Muscle of leg (tissue), 16 donors: ENCODE measurements at places on chromosomes 1 and 21. TPM values are rescaled to one million over a fixed set of nuclear protein-coding genes. Genes with fewer than 3 reads are reported as not detected.

DNA sequence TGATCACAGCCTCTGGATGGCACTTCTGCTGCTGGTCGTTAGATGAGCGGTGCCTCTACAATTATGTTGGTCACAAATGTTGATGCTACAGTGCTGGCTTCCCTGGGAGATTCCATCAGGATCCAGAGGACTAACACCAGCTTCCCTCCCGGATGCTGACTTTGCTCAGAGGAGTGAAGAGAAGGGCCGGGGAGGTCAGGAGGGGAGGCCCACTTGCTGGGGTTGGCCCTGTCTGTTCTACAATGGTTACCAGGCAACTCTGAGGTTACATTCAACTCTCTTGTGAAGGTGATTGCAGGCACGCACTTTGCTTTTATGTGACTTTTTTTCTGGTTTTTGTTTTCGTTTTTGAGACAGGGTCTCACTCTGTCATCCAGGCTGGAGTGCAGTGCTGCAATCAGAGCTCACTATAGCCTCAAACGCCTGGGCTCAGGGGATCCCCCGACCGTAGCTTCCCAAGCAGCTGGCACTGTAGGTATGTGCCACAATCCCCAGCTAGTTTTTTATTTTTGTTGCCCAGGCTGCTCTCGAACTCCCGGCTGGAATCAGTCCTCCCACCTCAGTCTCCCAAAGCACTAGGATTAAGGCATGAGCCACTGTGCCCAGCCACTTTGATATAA, 112.5 kb downstream of the ADSS2 start:
- no peaks in the 10 kb centered on the region for H3K4me1 ChIP-seq
- DNase-seq, result no peak
- H3K36me3 ChIP-seq, result no peaks in the 10 kb centered on the region
- no peaks in the 10 kb centered on the region for H3K27me3 ChIP-seq
- no peak overlapping the region for H3K4me3 ChIP-seq
- no peak overlapping the region for H3K27ac ChIP-seq

DNA sequence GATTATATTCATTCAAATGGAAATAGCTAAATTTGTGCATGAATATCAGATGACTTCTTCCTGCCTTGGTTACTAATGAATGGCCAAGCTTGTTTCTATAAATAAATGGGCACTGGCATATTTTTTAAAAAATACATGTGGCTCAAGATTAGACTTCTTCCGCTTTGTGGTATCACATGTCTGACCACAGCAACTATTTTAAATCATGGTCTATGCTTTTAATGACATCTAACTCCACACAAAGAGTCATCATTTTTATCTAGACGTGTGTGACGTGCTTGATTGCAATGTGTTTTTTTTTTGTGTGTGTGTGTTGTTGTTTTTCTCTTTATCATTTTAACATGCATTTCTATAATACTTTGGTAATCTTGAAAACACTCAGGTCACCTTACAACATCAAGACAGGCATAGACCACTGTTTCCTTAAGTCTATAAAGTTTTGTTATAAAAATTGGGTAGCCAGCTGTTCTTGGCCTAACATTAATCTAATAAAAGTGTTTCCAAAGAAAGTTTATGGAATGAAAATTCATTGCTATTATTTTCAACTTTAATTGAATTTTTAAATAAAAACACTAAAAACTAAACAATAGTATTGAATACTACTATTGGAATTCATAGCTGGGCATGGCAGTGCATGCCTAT, 29.5 kb downstream of the RGS1 start:
- H3K27ac ChIP-seq, result no peak overlapping the region
- no peaks in the 10 kb centered on the region for H3K27me3 ChIP-seq
- H3K4me3 ChIP-seq, result no peak overlapping the region
- no peaks in the 10 kb centered on the region for H3K36me3 ChIP-seq
- DNase-seq, result peak; percentile 71

GRCh38 chr1:1908506-1908791, 6.6 kb upstream of the CALML6 start:
- H3K27ac ChIP-seq, result peak overlapping the region; percentile 76
- peak overlapping the region; percentile 55 for H3K4me3 ChIP-seq
- H3K36me3 ChIP-seq, result no peaks in the 10 kb centered on the region
- H3K4me1 ChIP-seq, result peaks cover 38% of the 10 kb centered on the region
- no peaks in the 10 kb centered on the region for H3K27me3 ChIP-seq

- no peaks in the 10 kb centered on the region for H3K27me3 ChIP-seq
- peaks cover 13% of the 10 kb centered on the region for H3K36me3 ChIP-seq
- peak overlapping the region; percentile 62 for H3K4me3 ChIP-seq
- peaks cover 59% of the 10 kb centered on the region for H3K4me1 ChIP-seq
- H3K27ac ChIP-seq, result peak overlapping the region; percentile 82
Observed at GRCh38 chr1:1305300-1306069, 2.2 kb downstream of the ACAP3 start.

GRCh38 chr1:32775640-32776337, 41.4 kb downstream of the YARS1 start:
- H3K27ac ChIP-seq, result peak overlapping the region; percentile 47
- H3K4me3 ChIP-seq, result no peak overlapping the region
- no peak for DNase-seq
- H3K36me3 ChIP-seq, result peaks cover 63% of the 10 kb centered on the region
- H3K27me3 ChIP-seq, result no peaks in the 10 kb centered on the region

DNA sequence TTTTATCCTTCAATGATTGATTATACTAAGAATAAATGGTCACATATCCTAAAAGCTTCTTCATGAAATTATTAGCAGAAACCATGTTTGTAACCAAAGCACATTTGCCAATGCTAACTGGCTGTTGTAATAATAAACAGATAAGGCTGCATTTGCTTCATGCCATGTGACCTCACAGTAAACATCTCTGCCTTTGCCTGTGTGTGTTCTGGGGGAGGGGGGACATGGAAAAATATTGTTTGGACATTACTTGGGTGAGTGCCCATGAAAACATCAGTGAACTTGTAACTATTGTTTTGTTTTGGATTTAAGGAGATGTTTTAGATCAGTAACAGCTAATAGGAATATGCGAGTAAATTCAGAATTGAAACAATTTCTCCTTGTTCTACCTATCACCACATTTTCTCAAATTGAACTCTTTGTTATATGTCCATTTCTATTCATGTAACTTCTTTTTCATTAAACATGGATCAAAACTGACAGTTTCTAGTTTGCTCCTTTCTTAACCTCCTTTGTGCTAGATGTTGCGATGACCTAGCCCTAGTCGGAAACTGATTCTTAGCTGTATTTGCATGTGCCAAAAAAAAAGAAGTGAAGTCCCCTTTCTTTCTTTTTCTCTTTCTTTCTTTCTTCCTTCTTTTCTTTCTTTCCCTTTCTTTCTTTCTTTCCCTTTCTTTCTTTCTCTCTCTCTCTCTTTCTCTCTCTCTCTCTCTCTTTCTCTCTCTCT, 45.1 kb downstream of the MAP3K7CL start:
- no peaks in the 10 kb centered on the region for H3K4me1 ChIP-seq
- no peak overlapping the region for H3K4me3 ChIP-seq
- no peaks in the 10 kb centered on the region for H3K36me3 ChIP-seq
- peak; percentile 61 for DNase-seq
- H3K27ac ChIP-seq, result peak overlapping the region; percentile 13
- no peaks in the 10 kb centered on the region for H3K27me3 ChIP-seq

- H3K4me1 ChIP-seq, result peaks cover 37% of the 10 kb centered on the region
- H3K36me3 ChIP-seq, result no peaks in the 10 kb centered on the region
- H3K27ac ChIP-seq, result no peak overlapping the region
- H3K4me3 ChIP-seq, result no peak overlapping the region
- DNase-seq, result no peak
Observed at GRCh38 chr1:203181586-203182386, 4.7 kb downstream of the CHI3L1 start.

DNA sequence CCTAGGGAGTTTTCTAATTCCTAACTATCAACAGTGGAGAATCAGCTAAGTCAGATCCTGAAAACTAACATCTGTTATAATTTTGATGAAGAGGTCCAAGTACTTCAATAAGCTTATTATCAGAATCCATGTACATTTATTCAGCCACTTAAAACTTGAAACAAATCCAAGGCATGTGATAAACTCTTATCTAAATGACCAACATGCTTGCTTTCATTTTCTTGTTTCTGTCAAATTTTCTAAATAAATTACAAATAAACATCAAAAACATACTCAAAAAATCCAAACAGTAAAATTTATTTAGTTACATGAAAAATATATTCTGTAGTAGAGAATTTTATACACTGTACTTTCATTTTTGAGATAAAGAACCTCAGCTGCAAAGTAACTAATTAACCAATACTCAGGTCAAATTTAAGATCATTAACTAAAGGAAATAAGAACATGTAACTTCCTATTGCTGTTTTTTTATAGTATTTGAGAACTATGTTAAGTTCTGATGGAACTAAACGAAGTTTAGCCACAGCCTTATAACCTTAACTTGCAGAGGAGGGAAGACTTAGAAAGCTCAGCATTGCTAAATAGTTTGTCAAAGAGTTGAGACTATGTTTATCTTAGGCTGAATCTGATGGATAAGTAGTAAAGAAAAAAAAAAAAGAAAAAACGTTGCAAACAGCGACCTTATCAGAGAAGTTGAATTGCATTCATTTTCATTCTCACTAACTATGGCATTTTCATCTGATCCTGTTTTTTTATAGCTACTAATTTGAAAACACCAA, 44.9 kb downstream of the SYNJ1 start:
- DNase-seq, result no peak
- H3K4me1 ChIP-seq, result no peaks in the 10 kb centered on the region
- H3K27me3 ChIP-seq, result no peaks in the 10 kb centered on the region
- H3K4me3 ChIP-seq, result no peak overlapping the region
- peaks cover 5% of the 10 kb centered on the region for H3K36me3 ChIP-seq

DNA sequence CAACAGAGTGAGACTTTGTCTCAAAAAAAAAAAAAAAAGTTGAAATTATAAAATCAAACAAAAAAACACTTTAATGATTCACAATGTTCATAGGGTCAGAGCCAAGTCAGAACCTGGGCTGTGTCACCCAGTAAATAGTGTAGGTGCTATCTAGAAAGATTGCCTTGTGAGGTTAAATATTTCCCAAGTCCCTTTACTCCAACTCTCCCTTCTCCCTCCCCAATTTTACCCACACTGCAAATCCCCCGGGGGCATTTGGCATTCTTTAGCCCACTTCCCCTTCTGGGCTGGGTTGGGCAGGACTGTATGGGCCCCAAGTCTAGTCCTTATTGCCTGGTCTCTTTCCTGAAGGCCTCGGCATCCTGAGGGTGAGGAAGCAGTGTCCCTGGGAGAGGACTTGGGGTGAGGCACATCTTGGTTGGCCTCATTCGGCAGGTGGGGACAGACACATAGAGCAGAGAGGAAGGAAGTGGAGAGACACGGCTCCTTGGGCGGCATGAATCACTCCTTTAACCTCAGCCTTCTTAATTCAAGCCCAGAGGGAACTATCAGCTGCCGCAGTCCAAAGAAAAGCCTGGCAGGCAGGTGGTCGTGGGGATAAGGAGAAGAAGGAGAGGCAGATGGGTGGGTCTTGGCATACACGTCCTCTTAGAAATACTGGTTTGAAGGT, 8.2 kb downstream of the ADORA1 start:
- H3K27ac ChIP-seq, result no peak overlapping the region
- peaks cover 15% of the 10 kb centered on the region for H3K4me1 ChIP-seq
- no peaks in the 10 kb centered on the region for H3K36me3 ChIP-seq
- H3K27me3 ChIP-seq, result peaks cover 8% of the 10 kb centered on the region
- DNase-seq, result no peak

DNA sequence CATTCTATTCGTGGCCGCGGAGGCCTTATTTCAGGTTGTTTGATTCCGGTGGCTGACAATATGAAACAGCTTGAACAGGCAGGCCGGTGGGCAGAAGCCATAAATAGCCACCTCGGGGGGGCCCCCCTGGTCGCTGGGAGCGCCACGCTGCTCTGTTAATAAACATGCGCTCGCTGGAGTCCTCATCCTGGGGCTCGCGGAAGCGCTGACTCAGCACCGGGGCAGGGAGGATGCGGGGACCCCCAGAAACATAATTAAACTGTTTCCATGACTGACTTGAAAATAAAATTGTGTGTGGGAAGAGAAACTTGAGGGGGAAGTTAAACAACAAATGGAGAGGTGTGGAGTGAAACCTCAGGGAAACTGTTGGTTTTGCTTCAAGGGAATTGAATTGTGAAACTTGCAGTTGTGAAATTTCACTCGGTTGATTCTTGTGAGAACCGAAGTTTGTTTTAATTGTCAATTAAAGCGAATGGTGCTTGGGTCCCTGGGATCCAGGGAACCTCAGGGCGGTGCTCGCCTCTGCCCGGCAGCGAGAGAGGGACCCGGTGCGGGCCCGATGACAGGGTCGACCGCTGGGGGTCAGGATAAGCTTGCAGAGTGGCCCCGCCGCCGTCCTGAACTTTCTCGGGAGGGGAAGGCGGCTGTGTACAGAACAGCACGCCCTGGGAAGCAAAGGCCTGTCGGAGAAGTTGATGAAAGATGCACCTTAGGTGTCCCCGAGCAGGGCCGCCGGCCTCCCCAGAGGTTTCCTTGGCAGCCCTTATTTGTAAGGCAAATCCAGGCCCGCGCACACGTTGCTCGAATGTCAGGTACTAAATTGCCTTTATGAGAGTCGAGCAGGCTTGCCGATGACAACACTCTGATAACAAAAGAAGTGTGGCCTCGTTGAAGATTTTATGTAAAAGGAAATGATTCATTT, 176.9 kb upstream of the LMO4 start:
- peaks cover 52% of the 10 kb centered on the region for H3K4me1 ChIP-seq
- peak; percentile 86 for DNase-seq
- no peaks in the 10 kb centered on the region for H3K36me3 ChIP-seq
- H3K27ac ChIP-seq, result peak overlapping the region; percentile 52
- peak overlapping the region; percentile 21 for H3K4me3 ChIP-seq

DNA sequence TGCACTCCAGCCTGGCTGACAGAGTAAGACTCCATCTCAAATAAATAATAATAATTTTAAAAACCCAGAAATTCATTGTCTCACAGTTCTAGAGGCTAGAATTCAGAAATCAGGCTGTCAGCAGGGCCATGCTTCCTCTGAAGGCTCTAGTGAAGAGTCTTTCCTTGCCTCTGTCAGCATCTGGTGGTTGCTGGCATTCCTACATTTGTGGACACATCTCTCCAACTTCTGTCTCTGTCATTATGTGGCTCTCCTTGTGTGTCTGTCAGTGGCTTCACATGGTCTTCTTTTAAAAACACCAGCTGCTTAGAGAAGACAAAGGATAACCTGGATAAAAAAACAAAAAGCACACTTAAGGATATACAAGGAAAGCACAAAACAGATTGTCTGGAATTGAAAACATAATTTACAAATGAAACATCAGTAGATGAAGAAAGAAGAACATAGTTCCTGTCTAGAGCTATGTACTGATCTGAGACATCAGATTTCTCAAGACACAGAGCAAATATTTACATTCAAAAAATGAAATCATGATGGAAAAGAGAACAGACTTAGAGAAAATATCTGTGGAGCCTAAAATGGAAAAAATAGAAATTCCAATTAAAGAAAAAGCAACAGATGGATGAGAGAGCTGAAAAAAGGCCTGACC, 32.7 kb upstream of the ASB17 start:
- no peaks in the 10 kb centered on the region for H3K36me3 ChIP-seq
- H3K27me3 ChIP-seq, result no peaks in the 10 kb centered on the region
- no peaks in the 10 kb centered on the region for H3K4me1 ChIP-seq
- H3K27ac ChIP-seq, result no peak overlapping the region

Gene BLACAT1
- not detected for total RNA-seq

Gene RBM11
- 0.13 TPM for total RNA-seq

Gene FCGR3B
- 0.13 TPM for total RNA-seq

Gene NAXE
- total RNA-seq, result 36.0 TPM
